Transverse colon (tissue), 4 donors: ENCODE measurements at places on chromosomes 2 and 18.

GRCh38 chr2:223856021-223856420 is 18.6 kb upstream of the AP1S3 start:
- no peak for DNase-seq

- no peak for DNase-seq
Measured at GRCh38 chr2:68879296-68879695, 8.1 kb upstream of the BMP10 start.

- DNase-seq: no peak
Measured at GRCh38 chr2:52314231-52314630, 1282.3 kb upstream of the NRXN1 start.

DNA sequence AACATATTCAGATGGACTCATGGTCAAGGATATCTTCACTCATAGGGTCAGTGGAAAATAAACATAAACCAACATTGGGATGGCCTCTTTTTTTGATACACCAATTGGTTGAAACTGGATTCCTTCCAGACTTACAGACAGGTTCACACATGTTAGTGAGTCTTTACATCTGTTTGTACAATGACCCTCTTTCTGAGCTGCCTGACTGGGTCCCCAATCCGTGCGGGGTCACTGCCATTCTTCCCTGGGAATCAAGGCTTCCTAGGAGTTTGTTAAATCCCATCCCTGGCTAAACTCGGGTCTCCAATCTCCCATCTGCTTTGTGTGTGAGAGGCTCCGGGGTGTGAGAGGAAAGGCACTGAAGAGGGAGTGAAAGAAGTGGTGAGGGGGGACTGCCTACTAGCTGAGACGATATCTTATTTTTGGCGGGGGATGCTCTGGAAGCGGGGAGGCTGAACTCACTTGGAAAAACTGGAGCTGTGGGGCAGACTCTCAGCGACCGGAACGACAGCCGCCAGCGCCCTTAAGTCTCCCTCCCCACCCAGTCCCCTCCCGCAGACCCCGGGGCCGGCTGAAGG is 487 bp downstream of the STARD6 start:
- DNase-seq: no peak

DNA sequence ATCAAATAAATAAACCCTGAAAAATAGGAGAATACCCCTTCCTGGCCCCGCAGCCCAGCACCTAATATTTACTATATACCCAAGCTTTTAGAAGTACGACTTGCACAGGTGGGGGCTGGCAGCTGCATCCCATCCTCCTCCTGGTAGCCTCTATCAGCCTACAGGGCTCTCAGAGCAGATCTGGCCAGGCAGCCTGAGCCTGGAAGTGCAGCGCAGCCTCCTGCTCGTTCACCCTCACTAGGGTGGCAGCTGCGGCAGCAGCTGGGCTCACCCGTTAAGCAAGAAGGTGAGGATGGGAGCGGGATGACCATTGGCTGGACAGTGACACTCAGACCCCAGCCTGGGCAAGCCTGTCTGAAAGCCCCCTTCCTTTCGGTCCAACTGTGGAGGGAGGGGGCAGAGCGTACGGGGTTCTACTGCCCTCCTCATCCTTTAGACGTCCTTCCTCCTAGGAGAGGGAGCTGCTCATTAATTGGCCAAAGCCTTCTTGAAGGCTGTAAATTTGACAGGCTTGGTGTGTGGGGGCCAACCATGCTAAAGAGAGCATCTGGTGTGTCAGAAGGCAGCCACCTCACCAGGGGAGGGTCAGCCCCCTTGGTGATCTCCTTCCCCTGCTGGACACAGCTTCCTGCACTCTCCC is 23.3 kb downstream of the MPHOSPH10 start:
- DNase-seq: no peak

DNA sequence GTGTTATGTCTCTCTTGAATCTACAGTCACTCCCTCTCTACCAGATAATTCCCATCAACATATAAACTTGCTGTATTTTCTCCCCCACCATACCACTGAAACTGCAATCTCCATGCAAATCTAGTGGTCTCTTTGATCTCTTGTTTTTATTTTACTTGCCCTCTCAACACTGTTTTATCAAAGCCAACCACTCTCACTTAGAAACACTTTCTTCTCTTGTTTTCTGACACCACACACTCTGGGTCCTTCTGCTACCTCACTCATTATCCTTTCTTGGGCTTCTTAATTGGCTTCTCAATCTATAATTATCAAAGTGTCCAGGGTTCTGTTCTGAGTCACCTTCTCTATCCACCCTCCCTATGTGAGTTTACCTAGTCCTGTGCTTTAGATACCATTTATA is 2.0 kb upstream of the MCFD2 start:
- DNase-seq: no peak

DNA sequence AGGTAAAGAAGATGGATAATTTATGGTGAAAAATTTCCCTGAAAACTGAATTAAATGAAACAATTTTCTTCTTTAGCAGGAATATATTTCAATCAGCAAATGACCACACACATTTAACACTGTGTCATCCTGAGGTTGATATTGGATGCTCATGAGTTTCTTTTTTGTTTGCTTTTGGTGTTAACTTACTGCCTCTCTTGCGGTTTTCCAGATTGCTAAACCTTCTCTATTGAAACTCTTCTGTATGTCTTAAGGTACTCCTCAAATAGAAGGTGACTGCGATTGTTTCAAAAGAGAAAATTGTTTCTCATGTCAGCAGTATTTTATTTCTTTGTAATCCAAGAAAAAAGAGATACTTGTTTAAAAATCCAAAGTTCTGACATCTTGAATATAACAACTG is 99.1 kb downstream of the LRRTM1 start:
- DNase-seq: no peak

DNA sequence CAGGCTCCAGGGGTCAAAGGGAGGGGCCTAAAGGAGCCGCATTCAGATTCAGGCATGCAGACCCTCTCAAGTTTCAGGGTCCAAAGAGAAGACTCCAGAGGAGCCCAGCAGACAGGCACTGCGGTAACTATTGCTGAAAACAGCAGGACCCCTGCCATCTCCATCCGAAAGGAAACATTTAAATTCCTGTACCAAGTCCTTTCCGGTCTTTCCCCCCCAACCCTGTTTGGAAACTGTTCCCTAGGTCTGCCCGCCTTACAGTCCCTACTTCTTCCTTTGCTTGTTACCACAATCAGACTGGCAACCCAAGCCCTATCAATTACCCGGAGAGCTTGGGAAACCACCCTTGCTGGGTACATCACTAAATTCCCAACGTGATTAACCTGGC is 82.0 kb downstream of the DNMT3A start:
- no peak for DNase-seq

DNA sequence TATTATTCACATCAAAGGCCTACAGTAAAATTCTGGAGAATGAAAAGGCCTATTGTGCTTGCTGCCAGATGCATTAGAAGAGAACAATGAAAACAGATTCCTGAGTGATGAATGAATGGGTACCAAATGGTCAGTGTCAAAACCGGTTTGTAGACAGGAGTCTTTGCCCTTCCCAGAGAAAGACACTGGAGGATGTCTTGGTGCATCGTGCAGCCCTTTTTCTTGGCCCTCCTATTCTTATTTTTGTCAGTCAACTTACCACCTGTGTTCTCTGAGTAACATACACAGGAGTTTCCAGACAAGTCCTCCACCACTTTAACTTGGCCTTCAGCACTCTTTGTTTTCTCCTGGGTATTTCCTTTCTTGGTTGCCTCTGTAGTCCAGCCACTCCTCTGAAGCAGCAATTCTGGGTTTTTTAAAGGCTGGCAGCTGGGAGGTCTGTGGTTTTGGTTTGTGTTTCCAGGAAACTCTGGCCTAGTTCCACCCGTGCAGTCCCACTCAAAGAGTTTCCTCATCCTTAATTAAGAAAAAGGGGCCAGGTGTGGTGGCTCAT is 29.4 kb downstream of the PSTPIP2 start:
- no peak for DNase-seq

DNA sequence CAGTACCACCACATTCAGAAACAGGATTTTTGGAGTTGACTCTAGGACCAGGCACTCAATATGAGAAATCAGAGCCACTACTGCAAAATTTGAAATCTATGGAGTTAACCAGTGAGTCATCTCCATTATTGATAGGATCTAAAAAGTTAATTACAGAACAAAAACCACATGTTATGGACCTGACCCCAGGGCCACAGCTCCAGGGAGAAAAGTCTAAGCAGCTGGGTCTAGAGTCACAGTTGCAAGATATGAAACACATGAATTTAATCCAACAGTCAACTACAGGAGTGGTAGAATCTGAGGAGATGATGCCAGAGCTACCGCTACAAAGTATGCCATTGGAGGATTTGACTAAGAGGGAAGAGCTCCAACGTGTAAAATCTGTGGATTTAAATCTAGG is 13.4 kb upstream of the ZNF512 start:
- DNase-seq: no peak

GRCh38 chr2:178331474-178332432 is 119.2 kb downstream of the PRKRA start:
- DNase-seq: no peak

GRCh38 chr2:86821306-86821705 is 30.6 kb upstream of the CD8A start:
- DNase-seq: no peak

DNA sequence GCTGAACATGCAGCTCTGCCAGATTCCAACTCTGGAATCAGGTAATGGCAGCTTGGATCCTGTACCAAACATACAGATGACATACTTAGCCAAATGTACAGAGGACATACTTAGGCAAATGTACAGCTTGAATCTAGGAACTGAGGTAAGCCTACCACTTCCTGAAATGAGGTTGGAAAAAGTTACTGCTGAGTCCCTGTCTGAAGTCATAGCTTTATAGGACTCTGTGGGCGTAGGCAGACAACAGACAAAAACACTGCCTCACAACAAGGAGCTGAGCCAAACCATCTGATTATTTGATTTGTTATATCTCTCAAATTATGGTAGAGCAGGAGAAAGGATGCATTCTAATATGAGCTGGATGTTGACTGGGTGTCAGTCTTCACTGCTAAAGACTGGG is 290.2 kb upstream of the TCF4 start:
- DNase-seq: no peak

GRCh38 chr2:232586943-232587505 is 36.5 kb downstream of the EIF4E2 start:
- no peak for DNase-seq

GRCh38 chr2:43049836-43050801 is 176.3 kb downstream of the ZFP36L2 start:
- DNase-seq: no peak

DNA sequence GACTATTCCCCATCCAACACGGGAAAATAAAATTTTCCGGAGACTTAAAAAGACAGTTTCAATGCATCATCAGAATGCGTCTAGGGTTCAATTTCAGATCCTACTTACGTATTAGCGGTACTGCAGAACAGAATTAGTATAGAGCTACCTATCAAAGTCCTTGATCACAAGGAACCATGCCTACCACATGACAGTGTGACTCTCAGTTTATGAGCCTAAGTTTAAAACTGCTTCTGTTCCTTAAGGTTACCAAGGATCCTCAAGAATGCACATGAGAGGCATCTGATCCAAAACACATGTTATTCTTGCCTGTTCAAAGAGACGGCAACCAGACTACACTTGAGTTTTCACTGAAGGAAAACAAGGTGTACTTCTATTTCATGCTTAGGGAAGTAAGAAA is 369.7 kb downstream of the EPHA4 start:
- no peak for DNase-seq

DNA sequence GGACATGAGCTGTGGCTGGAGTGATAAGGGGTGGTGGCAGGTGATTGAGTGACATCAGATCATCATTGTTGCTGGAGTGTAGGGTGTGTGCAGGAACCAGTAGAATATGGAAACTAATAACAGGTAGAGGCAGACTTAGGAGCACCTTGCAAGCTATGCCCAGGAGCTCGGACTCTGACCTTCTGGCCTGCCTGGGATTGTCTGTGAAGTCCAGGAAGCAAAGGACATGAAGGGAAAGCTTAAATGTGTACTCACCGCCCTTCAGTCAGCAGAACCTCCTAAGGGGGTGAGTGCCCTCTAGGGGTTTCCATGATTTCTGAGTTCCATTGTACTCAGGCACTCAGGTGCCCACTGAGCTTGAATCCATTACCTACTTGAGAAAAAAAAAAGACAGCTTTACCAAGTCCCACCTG is 104.2 kb downstream of the CRIM1 start:
- peak; percentile 75 for DNase-seq

- no peak for DNase-seq
Measured at GRCh38 chr2:1830936-1831619, 86.8 kb upstream of the PXDN start.

DNA sequence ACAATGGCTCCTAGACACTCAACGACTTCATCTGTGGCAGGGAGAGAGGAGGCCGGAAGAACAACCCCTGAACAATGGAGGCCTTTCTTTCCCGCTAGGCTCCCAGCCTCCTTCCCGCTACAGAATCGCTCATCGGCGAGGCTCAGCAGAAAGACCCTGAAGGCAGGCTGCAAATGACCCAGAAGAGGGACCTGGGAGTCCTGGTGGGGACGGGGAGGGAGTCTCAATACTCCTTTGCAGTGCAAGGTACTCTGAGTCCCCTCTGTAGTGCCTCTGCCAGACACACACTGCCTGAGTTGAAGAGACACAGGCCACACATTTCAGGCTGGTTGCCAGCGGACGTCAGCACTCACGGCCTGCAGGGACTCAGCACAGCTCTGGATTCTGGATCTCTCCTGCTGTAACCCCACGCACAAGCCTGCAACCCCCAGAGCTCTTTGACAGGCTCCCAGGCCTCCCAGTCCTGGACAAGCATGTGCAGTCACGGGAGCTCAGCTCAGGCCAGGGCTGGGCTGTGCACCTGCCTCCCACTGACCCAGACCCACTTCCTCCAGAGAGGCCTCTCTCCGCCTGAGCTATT is 6.1 kb downstream of the GPR17 start:
- peak; percentile 71 for DNase-seq

DNA sequence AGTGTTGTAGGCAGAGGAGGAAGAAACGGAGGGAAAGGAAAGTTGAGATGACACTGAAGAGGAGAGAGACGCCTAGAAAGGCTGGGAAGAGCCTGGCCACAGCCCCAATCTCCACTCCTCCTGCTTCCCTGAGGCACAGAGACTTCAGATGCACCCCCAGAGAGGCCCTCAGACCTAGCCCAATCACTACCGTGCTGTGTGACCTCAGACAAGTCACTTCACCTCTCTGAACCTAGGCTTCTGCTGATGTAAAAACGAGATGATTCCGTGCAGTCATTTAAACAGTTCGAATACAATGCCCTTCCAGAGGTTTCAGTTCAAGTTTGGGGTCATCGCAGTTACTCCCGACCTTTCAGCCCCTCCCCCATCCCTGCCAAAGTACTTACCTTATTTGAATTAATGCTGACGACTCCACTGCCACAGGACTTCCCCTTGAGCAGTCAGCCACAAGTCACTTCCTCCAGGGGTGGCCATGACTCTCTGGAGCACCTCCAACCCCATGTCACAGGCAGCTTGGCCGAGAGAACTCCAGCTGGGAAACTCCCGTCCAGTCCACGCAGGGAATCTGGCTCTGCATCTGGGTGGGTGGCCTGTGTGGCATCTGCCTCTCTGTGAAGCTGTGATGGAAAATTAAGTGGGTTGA is 105.2 kb upstream of the ID2 start:
- peak; percentile 29 for DNase-seq

GRCh38 chr2:110994250-110994961 is 126.3 kb upstream of the BCL2L11 start:
- no peak for DNase-seq

DNA sequence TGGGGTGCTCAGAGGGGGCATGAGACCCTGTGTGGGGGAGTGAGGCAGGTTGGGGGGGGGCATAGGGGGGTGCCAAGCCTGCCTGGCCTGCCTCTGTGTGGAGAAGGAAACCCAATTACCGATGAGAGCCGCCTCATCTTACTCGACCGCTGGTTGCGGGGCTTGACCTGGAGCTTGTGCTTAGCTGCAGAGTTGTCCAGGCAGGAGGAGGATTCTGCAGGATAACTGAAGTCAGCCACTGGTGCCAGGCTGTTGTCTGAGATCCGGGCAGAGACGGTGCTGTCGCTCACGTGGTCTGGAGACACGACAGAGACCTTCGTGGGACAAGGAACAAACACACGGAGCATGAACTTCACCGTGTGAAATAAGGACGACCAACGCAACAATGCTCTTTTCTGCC is 95.9 kb upstream of the MGAT4A start:
- no peak for DNase-seq
